ENCODE measurements at places on chromosomes 4 and X. TPM values are rescaled to one million over a fixed set of nuclear protein-coding genes. Genes with fewer than 3 reads are reported as not detected.
A peak's percentile ranks its signal among the peaks of the same experiment; 100 is the strongest.

GRCh38 chr4:127643791-127644190 is 11.0 kb downstream of the INTU start:
- DNase-seq: peak; percentile 36

DNA sequence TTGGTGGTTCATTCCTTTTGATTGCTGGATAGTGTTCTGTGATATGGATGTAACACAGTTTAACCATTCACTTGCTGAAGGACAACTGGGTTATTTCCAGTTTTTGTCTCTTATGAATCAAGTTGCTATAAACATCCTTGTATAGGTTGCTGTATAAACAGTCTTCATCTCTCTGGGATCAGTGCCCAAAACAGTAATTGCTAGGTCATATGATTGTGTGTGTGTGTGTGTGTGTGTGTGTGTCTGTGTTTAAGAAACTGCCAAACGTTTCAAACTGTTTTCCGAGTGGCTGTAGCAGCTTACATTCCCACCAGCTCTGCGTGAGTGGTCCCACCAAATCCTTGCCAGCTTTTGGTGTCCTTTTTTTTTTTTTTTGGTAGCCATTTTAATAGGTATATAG is 60.4 kb downstream of the F11 start:
- no peak for DNase-seq

Gene MAGEB6B
- not detected for total RNA-seq

Gene HSPA4L
- total RNA-seq: 13.1 TPM

GRCh38 chr4:151658959-151659600 is 101.7 kb downstream of the GATB start:
- peak; percentile 7 for DNase-seq

DNA sequence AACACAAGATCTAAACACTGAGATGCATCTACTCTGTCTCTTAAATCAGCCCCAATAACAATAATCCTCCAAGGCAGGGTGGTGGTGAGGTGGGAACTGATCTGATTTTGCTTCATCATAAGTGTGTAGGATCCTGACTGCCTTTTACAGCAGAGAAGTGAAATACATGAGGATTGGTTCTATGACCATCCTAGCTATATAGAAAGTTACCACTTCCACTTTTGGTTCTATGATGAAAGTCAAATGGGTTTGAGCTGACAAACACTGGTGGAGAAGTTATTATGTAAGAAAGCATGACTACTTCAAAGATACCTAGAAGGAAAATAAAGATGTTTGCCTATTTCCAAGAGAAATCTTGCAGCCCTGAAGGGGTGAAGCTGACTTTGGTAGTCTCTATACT is 181.6 kb downstream of the NKX6-1 start:
- no peak for DNase-seq

Gene ZNF518B
- 20.2 TPM for total RNA-seq

- no peak for DNase-seq
Observed at GRCh38 chr4:10762561-10762960, 78.0 kb upstream of the CLNK start.

Gene CENPI
- total RNA-seq: 22.2 TPM

- no peak for DNase-seq
Observed at GRCh38 chrX:139692506-139692849, 15.5 kb downstream of the MCF2 start.

DNA sequence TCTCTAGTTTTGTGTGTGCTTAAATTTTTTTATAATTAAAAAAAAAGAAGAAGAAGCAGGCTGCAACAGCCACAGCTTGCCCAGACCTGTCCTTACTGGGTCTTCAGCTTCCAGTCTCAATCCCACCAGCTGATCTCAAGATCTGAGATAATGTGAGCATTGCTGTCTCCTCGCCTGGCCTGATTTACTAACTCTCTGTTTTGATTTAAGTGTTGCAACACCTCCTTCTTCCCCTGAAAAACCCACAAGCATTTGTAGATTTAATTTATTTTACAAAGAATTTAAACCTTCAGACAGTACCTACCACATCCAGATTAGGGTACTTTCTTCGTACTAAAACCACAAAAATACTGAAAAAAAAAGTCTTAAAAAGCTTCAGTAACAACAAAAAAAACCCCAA is 38.0 kb downstream of the FAM241A start:
- DNase-seq: no peak

Gene ADGRG2
- total RNA-seq: 6.5 TPM

All from A172 (cell line).